ENCODE measurements at places on chromosomes 3 and 15.
A peak's percentile ranks its signal among the peaks of the same experiment; 100 is the strongest.

DNA sequence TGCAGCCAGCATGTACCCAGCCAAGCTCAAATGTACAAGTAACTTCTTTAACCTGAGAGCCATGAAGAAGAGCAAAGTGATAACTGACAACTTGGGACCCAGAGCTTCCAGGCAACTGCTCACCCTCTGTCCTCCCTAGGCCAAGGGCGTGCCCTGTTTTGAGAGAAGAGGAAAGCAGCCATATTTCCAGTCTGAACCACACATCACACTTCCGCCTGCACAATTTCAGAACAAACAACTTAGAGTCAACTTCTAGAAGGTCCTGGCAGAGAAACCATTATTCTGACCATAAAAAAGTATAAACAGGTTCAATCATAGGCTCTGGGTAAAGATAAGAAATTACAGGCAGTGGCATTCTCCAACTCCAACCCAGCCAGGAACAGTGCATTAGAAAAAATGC, 50.1 kb downstream of the ITGB5 start:
- peak; percentile 73 for DNase-seq

DNA sequence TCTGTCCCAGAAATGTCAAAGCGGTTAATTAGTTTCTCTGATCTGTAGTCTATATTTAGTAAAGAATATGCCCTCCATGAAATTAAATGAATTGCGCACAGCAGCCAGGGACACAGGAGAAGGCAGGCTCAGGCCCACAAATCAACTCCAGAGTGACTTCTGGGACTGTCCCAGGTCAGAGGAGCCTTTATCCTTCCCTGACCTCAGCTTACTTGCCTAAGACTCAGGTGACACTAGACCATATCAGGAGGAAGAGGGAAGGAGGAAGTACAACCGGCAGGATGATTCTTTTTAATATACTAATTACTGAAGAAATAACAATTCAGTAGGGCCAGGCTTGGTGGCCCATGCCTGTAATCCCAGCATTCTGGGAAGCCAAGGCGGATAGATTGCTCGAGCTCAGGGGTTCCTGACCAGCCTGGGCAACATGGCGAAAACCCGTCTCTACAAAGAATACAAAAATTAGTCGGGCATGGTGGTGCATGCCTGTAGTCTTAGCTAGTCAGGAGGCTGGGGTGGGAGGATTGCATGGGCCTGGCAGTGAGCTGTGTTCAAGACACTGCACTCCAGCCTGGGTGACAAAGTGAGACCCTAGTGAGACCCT, 1.8 kb upstream of the GPR15 start:
- DNase-seq: no peak

DNA sequence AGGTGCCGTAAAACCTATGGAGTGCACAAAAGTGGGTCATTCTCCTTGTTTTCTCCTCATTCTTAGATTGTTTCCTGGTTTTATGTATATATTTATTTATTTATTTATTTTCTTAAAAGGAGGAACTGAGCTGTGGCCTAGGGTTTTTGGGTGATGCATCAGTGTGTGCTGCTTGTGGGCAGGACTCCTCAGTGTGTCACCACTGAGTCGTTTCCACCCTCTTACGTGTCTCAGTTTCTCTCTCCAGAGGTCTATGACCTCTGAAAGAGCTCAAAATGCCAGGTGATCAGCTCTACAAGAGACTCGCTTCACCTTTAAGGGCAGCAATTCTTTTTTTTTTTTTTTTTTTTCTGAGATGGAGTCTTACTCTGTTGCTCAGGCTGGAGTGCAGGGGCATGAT, 72.9 kb downstream of the CD200 start:
- no peak for DNase-seq

DNA sequence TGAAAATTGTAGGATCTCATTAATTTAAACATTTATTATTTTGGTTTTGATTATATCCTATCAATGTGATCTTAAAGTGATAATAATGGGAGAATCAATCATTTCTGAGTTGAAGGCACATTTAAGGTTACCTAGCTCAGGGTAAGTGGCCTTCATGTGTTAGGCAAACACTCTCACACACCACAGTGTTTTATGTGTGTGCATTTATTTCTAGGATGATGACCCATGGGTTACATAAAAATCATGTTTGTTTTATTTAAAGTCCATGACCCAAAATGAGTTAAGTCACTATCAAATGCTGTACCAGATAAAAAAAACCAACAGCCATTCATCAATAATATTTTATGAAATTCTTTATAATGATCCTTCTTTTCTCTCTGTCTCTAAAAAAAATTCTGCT, 520.8 kb downstream of the GRM7 start:
- no peak for DNase-seq

DNA sequence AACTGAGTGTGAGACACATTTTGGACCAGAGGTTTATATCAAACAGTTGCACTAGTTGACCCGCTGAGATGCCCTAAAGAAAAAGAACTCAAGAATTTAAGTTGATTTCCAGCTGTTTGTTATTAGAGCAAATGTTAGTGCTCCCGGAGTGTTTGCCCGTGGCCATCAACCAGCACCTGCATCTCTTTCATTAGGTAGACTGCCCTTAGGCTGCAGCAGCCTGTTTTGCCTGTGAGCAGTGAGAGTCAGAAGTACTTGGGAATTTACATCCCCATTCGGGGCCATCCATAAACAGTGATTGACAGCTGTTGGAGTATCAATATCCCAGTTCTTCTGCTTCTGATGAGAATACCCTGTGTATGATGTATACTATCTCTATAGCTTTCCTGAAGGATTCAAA, 492.6 kb downstream of the RBMS3 start:
- no peak for DNase-seq

DNA sequence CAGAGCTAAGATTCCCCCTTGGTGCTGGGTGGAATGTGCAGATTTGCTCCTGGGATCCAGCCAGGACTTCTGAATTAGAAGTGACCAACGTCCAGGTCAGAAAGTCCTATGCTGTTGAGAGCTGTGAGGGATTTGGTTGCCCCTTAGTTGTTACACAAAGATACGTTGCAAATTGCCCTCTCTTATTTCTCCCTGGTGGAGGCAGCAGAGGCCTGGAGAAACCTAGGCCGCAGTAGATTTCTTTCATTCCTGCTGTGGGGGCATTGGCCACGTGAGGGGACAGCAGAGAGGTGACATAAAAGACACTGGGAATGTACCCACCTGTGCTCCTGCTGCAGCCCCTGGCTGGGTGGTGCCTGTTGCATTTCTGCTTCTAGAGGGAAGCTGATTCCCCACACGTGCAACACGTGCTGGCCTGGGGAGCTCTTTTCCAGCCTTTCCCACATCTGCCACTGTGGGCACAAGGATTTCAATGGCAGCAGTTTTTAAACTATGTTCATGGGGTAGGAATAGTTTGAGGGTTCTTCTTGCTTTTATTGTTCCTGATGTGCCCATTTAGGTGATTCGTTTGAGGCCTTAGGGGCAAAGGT, 65.7 kb downstream of the SYNM start:
- DNase-seq: no peak

GRCh38 chr3:187519428-187519890, 150.7 kb downstream of the SST start:
- DNase-seq: no peak

GRCh38 chr15:27095886-27096624, 125.1 kb downstream of the GABRG3 start:
- no peak for DNase-seq

DNA sequence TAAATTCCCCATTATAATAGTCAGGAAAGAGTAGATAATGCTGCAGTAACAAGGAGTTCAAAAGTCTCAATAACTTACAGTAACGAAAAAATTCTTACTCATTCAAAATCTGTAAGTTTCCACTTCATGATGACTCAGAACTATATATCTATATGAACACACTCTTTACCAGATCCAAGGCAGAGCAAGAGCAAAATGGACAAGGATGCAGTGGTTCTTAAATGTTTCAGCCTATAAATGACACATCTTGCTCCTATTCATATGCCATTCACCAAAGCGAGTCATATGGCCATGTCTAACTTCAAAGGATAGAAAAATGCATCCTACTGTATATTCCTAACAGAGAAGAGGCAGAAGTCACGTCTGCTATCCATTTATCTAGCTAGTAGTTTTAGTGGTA, 787.7 kb downstream of the NAALADL2 start:
- DNase-seq: no peak

DNA sequence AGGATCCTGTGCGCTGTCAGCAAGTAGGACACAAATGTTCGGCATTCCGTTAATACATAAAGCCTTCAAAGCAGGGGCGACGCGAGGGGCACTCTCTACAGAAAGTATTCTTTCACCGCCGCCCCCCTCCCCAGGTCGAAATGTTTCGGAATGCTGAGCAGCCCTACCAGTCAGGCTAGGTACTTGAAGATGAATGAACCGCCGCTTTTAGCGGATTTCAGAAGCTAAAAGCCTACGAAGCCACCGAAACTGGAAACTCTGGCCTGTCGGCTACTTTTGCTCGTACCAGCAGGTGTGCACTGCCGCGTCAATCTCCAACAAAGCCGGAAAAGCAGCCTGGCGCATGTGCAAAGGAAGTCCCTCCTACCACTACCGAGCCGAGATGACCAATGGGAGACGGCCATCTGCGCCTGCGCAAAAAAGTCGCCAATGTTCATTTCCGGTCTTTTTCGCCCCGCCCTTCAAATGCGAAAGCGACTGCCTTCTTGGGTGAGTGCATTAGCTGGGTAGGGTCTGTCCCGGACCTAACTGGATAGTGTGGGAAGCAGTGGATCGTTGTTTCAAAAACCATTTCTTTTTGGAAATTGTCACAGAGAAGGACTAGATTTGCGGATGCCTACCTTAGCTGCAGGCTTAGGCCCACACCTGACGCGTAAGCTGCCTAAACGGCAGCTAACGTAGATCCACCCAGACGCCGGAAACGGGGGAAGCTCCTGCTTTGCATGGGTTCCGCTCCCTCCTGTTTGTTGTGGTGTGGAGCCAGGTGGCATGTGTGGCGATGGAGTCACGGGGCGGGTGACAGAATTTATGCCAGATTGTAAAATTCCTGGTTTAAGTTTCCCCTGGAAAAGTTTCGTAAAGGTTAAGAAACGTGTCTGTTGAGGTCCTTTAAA, at the start of gene WDR5B:
WDR5B (minus strand) TSS at position 301 of the 893 bp plus-strand sequence. CDS start 534 bp downstream, outside the sequence.
- DNase-seq: peak; percentile 99

DNA sequence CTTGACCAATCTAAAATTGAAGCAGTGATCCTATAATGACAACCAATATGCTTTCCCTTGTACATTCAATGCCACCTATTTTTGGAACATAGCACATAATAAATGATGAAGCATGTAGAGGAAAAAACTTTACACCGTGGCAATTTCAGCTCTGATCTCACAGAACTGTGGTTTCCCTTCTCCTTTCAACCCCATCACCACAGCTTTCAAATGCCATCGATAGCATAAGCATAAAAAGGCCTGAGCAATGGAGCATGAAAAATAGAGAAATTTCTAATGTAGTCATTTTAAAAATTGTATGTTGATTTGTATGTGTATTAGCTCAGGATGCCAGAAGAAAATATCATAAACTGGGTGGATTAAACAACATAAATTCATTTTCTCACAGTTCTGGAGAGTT, 406.0 kb upstream of the TMCO5A start:
- DNase-seq: no peak

DNA sequence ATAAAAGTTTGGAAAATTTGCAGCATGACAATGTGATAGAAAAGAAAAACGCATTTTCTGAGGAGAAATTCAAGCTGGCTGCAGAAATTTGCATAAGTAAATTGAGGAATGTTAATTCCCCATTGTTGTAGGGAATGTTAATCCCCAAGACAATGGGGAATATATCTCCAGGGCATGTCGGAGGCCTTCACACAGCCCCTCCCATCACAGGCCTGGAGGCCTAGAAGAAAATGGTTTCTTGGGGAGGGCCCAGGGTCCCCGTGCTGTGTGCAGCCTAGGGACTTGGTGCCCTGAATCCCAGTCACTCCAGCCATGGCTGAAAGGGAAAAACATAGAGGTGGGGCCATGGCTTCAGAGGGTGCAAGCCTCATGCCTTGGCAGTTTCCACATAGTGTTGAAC, 101.1 kb downstream of the BOC start:
- DNase-seq: no peak

DNA sequence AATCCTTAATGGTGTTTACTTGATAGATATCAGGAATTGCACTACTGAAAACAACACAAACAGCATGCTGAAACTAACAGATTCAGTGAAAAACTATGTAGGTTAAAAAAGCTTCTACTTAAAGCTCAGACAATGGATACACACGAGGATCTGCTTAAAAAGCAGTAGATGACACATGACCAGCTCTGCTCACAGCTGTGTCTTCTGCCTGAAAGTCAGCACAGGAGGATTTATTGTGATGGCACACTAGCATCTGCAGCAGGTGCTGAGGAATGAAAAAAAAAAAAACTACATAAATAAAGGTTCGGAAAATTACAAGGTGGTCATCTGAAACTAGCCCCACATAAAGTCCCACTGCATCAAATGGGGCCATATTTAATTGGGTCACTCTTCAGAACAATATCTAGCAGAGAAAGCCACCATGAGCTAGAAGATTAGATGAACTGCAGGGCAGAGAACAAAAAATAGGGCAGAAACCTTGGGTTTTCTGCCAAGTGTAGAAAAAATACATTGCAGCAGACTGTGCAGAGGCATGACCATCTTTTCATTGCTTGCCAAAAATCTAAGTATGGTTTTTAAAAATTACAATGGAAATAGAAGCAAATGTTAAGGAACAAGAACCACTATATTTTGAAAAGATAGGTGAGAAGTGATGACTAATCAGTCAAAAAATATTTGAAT, 13.2 kb upstream of the GOLM2 start:
- DNase-seq: no peak

DNA sequence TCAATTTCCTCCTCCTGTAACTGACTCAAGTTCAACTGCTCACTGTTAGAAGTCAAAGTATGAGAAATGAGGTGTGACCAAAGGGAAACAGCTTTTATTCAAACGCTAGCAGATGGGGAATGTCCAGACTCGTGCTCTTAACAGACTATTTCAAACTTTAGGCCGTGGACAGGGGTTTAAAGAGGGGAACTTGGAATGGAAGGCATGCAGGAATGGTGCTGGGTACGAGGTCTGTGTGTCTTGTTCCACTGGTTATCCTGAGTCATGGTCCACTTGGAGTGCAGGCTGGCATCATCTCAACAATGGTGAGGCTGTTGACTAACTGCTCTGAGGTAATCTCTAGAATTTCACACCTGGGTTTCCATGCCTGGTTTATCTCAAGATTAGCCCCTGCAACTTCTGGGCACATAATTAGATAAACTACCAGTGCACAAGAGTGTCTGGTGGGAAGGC, 22.9 kb upstream of the DNAAF4 start:
- DNase-seq: no peak

DNA sequence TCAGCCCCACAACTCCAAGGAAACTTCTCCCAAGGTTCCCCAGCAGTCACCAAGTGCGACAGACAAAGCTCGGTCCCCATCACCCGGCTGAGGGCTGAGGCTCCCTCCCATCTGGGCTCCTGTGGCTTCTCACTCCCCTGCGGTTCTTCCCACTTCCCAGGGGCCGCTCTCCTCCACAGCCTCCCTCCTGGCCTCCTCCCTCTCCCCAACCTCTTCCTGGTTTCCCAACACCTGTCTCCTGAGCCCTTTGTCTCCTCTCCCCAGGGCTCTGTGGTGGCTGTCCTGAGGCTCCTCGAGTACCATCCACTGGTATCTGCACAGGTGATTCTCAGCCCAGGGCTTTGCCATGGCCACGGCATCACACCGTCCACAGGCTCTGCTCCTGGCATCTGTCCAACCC, 113.2 kb upstream of the NSMCE3 start:
- DNase-seq: no peak
